ENCODE measurements at places on chromosomes 6 and 20.
A peak's percentile ranks its signal among the peaks of the same experiment; 100 is the strongest.

- DNase-seq: no peak
Measured at GRCh38 chr6:118869894-118870589, 23.9 kb upstream of the ASF1A start.

- DNase-seq: peak; percentile 51
Measured at GRCh38 chr20:57509665-57510237, 15.2 kb downstream of the CTCFL start.

GRCh38 chr6:11889572-11889971 lies 111.0 kb upstream of the ADTRP start:
- DNase-seq: no peak

- no peak for DNase-seq
Measured at GRCh38 chr6:148758492-148758891, 11.7 kb downstream of the UST start.

GRCh38 chr20:51423810-51424209 lies 118.7 kb downstream of the NFATC2 start:
- no peak for DNase-seq

DNA sequence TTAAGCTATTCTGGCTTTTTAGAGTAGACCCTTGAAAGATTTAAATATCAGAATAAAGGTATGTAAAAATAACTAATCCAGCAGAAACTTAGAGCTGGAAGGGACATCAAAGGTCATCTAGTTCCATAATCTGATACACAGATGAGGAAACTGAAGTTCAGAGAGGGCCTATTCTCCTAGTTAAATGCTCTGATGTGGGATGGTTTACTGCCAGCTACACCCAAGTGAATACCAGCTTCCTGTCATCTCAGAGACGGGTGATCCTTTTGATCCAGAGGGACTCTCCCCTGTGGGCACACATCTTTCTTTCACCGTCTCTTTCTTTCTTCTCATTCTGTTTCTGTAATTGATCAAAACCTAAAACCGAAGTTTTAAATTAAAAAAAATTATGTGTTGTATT lies 94.1 kb downstream of the MAN1A1 start:
- DNase-seq: no peak

- no peak for DNase-seq
Measured at GRCh38 chr6:167701010-167701409, 125.7 kb upstream of the AFDN start.

GRCh38 chr20:23879811-23880374 lies 345 bp upstream of the CST5 start:
- DNase-seq: no peak

- no peak for DNase-seq
Measured at GRCh38 chr20:40563296-40563950, 125.6 kb downstream of the MAFB start.

- DNase-seq: no peak
Measured at GRCh38 chr6:70336996-70337742, 34.3 kb upstream of the COL9A1 start.

- DNase-seq: no peak
Measured at GRCh38 chr20:59007665-59008511, 834 bp upstream of the CTSZ start.

DNA sequence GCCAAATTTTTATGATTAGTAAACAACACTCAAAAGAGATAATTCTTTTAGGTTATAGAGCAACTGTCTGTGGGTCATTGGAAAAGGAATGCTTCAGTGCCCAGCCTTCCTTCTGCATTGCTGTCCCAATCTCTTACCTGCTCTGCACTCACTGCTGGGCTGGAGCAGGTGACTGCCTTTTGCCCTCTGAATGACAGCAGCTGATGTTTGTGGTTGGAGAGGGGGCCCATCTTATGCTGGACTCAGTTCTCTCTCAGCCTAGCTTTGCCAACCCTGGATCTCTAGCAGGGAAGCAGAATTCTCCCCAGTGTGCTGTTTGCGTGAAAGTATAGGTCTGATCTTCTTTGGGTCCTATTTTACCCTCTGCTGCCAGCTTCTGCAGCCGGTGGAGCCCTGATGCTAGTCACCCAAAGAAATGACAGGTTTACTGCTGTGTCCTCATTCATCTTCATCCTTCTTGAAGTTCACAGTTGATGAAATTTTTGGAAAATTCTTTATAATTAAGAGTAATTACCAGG lies 193.5 kb downstream of the ARID1B start:
- DNase-seq: no peak

- DNase-seq: no peak
Measured at GRCh38 chr6:17419189-17419575, 25.8 kb downstream of the CAP2 start.

DNA sequence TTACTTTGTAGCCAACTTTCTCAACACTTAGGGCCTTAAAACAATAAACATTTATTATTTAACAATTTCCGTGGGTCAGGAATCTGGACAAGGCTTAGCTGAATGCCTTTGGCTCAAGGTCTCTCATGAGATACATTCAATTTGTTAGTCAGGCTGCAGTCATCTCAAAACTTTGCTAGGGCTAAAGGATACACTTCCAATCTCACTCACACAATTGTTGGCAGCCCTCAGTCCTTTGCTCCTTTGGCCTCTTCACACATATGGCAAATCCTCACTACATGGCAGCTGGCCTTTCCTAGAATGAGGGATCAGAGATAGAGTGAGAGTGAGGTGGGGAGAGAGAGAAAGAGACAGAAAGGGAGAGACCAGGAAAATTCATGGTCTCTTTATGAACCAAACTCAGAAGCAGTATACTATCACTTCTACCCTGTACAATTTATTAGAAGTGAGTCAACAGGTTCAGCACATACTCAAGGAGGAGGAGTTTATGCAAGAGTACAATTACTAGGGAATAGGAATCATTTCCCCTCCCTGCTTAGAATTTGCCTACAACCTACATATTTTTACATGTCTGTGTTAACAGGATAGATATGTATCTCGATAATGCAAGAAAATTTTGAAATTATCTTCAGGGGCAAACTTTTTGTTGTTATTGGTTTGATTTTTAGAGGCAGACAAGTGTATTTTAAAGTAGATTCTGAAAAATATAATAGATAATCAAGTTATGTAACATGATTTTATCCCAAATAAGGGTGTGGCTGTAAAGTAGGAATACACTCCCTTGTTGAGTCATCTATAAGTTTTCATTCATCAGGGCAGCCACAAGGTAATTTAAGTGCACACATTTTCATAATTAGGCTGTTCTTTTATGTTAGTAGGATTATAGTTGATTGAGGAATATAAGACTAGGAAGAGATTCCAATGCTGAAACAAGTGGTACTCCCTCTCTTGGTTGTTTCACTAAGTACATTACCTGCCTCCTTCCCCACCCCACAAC lies 85.9 kb upstream of the HMGCLL1 start:
- no peak for DNase-seq

DNA sequence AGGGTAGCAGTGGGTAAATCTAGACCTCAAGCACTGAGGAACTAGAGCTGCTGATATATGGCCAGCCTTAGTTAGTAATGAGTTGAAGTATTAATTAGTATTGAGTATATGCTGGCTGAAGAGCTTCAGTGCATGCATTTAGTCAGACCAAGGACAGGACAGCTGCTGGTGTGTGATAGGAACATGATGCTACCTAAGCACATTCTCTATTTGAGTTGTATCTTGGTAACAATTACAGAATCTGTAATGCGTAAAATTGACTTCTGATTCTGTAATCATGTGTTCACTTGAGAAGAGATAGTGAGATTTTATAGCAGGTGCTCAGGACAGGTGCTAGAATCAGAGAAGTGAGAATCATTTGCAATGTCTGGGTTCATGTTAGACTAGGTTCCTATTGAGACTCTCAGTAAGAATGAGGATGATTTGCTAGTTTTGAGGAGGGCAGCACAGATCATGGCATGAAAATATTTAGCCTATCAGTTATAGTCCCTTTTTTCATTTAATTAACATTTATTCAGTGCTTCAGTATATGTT lies 369.4 kb upstream of the HS3ST5 start:
- no peak for DNase-seq

DNA sequence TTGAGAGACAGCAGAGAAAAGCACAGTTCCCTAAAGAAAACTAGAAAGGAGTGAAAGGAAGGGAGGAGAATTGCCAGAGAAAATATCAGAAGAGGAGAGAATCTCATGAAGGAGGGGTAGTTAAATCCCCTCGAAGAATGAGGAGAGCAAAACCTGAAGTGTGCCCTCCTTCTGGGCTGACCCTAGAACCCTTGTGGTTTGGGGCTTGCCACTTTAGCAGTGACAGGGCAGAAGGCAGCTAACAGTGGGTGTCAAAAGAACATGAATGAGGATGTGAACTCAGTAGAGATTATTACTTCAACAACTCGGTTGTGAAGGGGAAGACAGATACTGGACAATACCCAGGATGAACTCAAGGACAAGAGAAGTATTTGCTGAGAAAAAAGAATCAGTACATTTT lies 73.6 kb downstream of the RALGAPA2 start:
- no peak for DNase-seq

DNA sequence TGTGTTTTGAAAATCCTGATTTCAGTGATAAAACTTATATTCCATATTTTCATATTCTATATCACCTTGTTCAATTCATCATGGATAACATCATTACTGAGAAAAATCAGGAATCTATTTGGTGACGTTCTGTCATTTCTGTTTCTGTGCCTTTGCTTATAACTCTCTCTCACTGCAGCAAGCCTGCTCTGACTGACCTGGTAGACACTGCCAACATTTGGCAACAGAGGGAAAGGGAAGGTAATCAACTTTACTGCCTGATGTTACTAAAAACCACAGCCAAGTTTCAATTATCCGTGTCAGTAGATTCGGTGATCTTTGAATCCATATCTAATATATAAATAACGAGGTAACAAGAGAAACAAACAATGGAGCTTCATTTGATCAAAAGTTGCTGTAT lies 501.9 kb downstream of the LMBRD1 start:
- DNase-seq: no peak

DNA sequence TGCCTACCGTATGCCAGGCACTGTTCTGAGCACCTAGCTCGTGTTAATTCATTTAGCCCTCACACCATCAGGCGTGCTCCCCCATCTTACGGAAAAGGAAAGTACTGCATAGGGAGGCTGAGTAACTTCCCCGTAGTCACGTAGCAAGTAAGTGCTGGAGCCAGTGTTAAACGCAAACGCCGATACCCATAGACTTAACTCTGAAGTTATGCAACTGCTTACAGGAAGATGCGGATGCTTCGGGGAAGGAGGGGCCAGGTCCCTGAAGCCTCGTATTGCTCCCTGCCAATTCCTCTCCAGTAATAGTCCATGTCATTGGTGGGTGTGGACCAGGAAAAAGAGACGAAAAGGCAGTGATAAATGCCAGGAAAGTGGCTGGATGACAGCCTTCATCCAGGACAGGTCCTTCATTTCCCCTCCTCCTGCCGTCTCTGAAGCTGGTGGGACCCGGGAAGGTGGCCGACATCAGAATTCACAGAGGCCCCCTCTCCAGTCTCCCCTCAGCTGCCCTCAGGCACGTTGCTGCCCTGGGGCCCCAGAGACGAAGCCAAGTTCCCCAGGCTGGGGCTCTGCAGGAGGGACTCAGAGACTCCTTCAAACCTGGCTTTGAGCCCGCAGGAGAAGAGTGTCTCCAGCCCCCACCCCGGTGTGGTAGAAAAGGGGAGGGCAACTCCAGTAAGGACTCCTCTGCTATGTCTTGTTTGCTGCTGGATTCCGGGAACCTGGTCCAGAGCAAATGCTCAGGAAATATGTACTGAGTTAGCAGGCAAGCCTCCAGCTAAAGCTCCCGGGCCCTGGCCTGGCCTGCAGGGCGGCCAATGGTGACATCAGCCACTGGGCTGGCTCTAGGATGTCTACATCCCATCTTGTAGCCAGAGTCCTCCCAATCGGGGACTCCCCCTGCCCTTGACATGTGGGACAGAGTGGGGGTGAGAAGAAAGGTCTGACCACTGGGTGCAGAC lies 37.8 kb downstream of the RAB44 start:
- no peak for DNase-seq

DNA sequence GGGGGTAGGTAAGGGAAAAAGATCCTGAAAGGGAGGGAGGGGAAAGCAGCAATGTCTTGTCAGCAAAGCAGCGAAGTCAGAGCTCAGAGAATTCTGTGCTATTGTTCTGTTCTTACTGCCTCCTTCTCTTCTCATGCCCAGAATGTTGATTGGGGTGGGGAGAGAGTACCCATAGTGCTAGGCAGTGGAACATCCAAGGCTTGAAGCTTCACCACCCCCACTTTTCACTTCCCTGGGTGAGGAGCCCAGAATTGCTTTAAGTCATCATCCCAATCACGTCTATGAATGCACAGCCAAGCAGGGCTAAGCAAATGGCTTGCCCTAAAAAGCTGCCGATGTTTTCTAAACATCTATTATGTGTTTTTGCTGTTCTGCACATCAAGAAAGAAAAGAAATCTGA lies 16.5 kb downstream of the REPS1 start:
- DNase-seq: no peak

GRCh38 chr6:149014631-149015534 lies 268.1 kb downstream of the UST start:
- no peak for DNase-seq

GRCh38 chr6:165571721-165572132 lies 91.3 kb downstream of the PDE10A start:
- no peak for DNase-seq

Data from SHP77 (cell line).